ENCODE measurements at places on chromosomes 7 and 10.

- no peak for DNase-seq
These were observed 311.9 kb downstream of the LRMDA start for GRCh38 chr10:75743291-75743778.

DNA sequence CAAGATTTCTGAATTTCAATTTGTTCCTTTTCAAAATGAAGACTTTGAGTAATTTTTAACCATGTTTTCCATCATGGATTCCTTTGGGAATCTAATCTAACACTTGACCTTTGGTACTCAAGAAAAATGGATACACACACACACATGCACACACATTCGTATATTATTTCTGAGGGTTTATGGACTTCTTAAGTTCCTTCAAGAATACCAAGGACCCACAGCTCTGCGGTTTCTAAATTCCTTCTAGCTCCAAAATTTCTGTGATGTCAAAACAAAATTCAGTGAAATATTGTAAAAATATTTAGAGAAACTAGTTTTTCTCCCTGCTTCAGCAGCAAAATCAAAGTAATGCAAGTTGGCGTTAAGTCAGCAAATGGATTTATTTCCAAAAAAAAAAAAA, 98.3 kb upstream of the FAM13C start:
- no peak for DNase-seq

GRCh38 chr10:114749014-114749413, 72.6 kb upstream of the FHIP2A start:
- DNase-seq, result no peak

GRCh38 chr7:1611708-1612241, 41.9 kb upstream of the PSMG3 start:
- DNase-seq, result peak; percentile 69

DNA sequence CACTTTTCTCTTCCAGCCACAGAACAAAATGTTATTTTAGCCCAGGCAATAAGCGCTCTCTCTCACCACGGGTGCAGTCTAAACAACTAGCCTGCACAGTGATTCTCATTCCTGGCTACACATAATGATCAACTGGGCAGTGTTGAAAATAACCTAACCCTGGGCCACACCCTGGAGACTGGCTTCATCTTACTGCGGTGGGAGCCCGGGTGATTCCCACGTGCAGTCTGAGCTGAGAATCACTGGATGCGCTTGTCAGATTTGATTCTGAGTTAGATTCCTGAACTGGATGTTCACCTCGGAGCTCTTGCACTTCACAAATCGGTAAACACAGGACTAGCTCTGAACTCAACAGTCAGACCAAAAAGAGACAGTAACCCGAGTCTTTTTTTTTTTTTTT, 14.9 kb downstream of the ZC3HAV1 start:
- DNase-seq, result no peak

GRCh38 chr10:22766693-22767092, 52.3 kb upstream of the PIP4K2A start:
- DNase-seq, result no peak

Measured in head of caudate nucleus (tissue), 42 donors.